ENCODE measurements at places on chromosomes 12 and 14.

GRCh38 chr12:32502693-32503502, 103.5 kb downstream of the FGD4 start:
- H3K4me3 ChIP-seq = peak overlapping the region; percentile 74
- H3K27me3 ChIP-seq = peaks cover 6% of the 10 kb centered on the region
- DNase-seq = no peak
- H3K36me3 ChIP-seq = no peaks in the 10 kb centered on the region

GRCh38 chr14:59484639-59485175, 390 bp downstream of the JKAMP start:
- peaks cover 24% of the 10 kb centered on the region for H3K4me1 ChIP-seq
- peak overlapping the region; percentile 96 for H3K27ac ChIP-seq
- peaks cover 8% of the 10 kb centered on the region for H3K36me3 ChIP-seq
- no peak for DNase-seq

DNA sequence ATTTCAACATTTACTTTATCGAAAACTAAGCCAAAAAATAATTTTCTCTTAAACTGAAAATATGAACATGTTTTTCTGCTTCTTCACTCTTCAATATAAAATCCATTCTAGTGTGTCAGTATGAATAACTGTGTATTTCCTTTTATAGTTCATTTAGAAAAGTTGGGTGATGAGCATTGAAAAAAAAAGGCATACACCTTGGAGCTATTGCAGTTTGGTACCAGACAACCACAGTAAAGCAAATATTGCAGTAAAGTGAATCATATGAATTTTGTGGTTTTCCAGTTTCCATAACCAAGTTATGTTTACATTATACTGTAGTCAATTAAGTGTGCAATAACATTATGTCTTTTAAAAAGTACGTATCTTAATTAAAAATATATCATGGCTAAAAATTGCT, 195.0 kb upstream of the FOXG1 start:
- H3K4me3 ChIP-seq = no peak overlapping the region
- H3K27me3 ChIP-seq = no peaks in the 10 kb centered on the region
- H3K27ac ChIP-seq = no peak overlapping the region
- no peak for DNase-seq
- no peaks in the 10 kb centered on the region for H3K4me1 ChIP-seq

DNA sequence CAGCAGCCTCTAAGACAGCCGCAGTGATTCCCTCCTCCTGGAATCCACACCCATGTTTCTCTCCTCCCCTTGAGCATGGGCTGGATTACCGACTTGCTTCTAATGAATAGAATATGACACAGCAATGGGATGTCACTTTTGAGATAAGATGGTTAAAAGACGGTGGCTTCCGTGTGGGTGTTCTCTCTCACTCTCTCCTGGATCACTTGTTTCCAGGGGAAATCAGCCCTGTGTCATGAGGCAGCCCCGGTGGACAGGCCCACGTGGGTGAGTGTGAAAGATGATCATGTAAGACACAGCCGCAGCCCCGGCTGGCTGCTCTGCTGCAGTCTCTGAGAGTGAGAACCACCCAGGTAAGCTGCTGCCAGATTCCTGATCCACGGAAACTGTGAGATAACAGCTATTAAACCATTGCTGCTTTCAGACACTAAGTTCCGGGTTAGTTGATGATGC, 10.7 kb downstream of the MOAP1 start:
- peaks cover 7% of the 10 kb centered on the region for H3K27me3 ChIP-seq
- no peak overlapping the region for H3K27ac ChIP-seq
- no peaks in the 10 kb centered on the region for H3K4me1 ChIP-seq
- H3K36me3 ChIP-seq = peaks cover 3% of the 10 kb centered on the region
- H3K4me3 ChIP-seq = no peak overlapping the region

DNA sequence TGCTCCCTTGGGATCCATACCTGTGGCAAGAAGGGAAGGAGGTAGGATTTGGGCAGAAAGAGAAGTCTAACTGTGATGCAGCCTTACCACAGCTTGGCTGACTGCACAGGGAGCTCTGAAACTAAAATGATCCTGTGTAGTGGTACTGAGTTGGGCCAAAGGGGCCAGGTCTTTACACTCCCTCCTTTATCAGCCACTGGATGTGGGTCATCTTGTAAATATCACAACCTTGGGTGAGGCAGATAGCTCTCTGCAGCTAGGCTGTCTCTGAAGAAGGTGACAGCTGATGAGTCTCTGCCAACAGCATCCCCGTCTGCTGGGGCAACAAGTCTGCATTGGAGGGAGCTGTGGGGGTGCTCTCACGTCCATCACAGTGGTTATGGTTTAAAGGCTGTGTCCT, 95.9 kb upstream of the CAND1 start:
- peaks cover 6% of the 10 kb centered on the region for H3K4me1 ChIP-seq
- DNase-seq = no peak
- no peak overlapping the region for H3K4me3 ChIP-seq
- H3K27ac ChIP-seq = no peak overlapping the region
- H3K36me3 ChIP-seq = no peaks in the 10 kb centered on the region

DNA sequence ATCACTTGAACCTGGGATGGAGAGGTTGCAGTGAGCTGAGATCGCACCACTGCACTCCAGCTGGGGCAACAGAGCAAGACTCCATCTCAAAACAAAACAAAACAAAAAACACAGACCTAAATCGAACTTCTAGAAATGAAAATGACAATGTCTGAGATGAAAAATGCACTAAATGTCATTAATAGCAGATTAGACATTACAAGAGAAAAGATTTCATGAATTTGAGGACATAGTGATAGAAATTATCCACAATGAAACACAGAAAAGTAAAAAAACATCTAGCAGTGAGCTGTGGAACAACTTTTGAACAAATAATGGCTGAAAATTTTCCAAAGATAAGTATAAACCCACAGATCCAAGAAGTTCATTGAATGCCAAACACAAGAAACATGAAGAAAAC, 35.2 kb downstream of the BICDL1 start:
- H3K4me1 ChIP-seq = no peaks in the 10 kb centered on the region
- H3K27me3 ChIP-seq = peaks cover 2% of the 10 kb centered on the region
- H3K4me3 ChIP-seq = no peak overlapping the region
- no peaks in the 10 kb centered on the region for H3K36me3 ChIP-seq
- no peak for DNase-seq

GRCh38 chr14:98234208-98234607, 1037.8 kb downstream of the BCL11B start:
- DNase-seq = no peak
- H3K27me3 ChIP-seq = no peaks in the 10 kb centered on the region
- H3K4me3 ChIP-seq = no peak overlapping the region
- H3K27ac ChIP-seq = no peak overlapping the region
- no peaks in the 10 kb centered on the region for H3K36me3 ChIP-seq
- peaks cover 9% of the 10 kb centered on the region for H3K4me1 ChIP-seq

- DNase-seq = no peak
- H3K36me3 ChIP-seq = no peaks in the 10 kb centered on the region
- no peaks in the 10 kb centered on the region for H3K27me3 ChIP-seq
Measured at GRCh38 chr12:72178871-72179270, 93.3 kb upstream of the TRHDE start.

DNA sequence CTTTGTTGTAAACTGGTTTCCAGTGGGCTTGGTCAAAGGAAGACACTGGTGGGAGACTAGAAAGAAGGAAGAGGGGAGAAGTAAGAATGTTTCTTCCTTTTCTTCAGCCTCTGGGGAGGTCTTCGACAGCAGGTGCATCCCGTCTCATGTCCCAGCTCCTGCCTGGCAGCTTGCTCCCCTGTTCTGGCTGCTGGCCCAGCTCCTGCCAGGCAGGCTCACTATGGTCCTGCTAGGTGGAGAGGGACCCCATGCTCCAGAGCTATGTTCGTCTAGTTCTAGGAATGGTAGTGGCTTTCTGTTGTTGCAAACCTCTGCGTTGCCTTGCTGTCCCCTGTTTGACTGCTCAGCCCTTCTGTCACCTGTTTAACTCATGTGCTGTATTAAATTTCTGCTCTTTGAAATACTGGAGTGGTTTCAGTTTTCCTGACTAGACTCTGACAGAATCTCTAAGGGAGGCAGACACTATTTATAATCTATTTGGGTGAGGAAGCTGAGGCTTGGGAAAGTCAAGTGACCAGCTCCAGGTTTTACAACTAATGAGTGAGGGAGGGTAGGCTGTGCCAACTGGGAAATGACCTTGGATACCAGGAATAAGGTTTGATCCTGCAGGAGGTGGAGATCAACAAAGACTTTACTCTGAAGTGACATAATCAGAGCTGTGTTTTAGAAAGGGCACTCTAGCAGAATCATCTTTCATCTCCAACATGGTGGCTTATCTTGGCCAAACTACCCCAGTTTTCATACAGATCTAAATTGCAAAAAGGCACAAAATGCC, 94.7 kb upstream of the DDHD1 start:
- H3K4me1 ChIP-seq = no peaks in the 10 kb centered on the region
- H3K27ac ChIP-seq = no peak overlapping the region
- peaks cover under 1% of the 10 kb centered on the region for H3K36me3 ChIP-seq
- no peak for DNase-seq

GRCh38 chr12:14769969-14770495, 33.2 kb downstream of the WBP11 start:
- peak; percentile 88 for DNase-seq
- H3K4me3 ChIP-seq = peak overlapping the region; percentile 98
- H3K36me3 ChIP-seq = peaks cover 5% of the 10 kb centered on the region
- H3K27me3 ChIP-seq = peaks cover 25% of the 10 kb centered on the region

GRCh38 chr12:79019672-79020071, 155.1 kb downstream of the SYT1 start:
- no peaks in the 10 kb centered on the region for H3K4me1 ChIP-seq
- H3K27me3 ChIP-seq = no peaks in the 10 kb centered on the region
- no peak overlapping the region for H3K27ac ChIP-seq
- no peak for DNase-seq

DNA sequence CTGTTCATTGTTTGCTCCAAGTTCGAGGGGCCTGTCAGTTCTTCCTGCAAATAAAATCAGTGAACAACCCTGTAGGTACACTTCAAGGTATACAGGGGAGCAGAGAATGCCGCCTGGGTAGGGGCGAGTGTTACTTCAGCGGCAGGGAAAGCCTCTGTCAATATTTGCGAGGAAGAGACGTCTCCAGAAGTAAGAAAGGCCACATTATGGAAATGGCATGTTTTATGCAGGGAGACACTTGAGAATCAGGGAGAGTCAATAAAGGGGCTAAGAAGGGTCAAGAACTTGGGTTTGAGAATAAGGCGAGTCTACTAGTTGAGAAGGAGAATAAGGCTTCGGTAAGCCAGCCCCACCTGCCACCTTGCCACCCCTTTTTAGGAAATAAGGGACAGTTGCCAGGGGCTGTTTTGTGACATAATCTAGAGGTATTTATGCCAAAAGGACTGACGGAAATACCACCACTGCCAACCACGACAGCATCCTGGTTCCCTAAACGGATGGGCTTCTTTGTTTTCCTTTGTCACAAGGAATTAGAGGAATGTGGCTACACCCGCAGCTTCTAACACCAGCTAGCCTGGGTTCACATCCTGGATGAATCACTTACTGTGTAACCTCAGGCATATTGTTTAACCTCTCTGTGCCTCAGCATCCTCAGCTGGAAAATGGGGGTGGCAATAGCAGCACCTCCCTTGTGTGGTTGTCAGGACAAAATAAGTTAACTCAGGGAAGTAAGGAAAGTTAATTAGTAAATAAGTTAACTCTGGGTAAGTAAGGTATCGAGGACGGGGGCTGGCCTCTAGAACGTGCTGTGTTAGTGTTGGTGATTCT, 67.7 kb downstream of the EID3 start:
- peaks cover 1% of the 10 kb centered on the region for H3K27me3 ChIP-seq
- peaks cover 15% of the 10 kb centered on the region for H3K4me1 ChIP-seq
- peak; percentile 12 for DNase-seq
- H3K27ac ChIP-seq = peak overlapping the region; percentile 91

DNA sequence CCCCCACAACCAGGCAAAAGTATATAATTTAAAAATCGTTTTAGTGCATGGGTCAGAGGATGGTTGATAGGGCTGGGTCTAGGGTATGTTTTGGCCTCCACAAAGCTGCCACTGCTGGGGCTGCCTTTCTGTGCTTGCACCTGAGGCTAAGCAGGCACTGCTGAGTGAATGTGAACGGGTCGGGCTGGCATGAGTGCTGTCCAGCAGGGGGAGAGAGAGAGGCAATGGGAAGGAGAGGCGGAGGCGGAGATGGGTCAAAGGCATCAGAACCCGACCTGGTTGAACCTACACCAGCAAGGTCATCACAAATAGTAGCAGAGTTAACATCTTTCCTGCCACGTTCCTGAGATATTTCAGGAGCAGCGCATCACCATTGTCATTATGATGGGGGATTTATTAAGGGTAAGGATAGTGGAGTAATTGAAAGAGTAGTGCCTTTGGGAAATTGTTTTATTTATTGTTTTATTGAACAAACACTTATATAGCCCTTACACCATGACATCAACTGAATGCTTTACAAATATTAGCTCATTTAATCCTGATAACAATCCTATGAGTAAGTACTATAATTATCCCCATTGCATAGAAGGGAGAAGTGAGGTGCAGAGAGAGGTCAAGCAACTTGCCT, 5.8 kb upstream of the NRXN3 start:
- H3K4me3 ChIP-seq = no peak overlapping the region
- H3K27me3 ChIP-seq = no peaks in the 10 kb centered on the region
- H3K36me3 ChIP-seq = no peaks in the 10 kb centered on the region
- H3K4me1 ChIP-seq = peaks cover 11% of the 10 kb centered on the region
- no peak overlapping the region for H3K27ac ChIP-seq
- peak; percentile 75 for DNase-seq

GRCh38 chr14:72243309-72244293, 311.4 kb downstream of the RGS6 start:
- peaks cover 2% of the 10 kb centered on the region for H3K4me1 ChIP-seq
- H3K27me3 ChIP-seq = peaks cover 2% of the 10 kb centered on the region
- no peak for DNase-seq
- no peak overlapping the region for H3K27ac ChIP-seq
- peaks cover 7% of the 10 kb centered on the region for H3K36me3 ChIP-seq

DNA sequence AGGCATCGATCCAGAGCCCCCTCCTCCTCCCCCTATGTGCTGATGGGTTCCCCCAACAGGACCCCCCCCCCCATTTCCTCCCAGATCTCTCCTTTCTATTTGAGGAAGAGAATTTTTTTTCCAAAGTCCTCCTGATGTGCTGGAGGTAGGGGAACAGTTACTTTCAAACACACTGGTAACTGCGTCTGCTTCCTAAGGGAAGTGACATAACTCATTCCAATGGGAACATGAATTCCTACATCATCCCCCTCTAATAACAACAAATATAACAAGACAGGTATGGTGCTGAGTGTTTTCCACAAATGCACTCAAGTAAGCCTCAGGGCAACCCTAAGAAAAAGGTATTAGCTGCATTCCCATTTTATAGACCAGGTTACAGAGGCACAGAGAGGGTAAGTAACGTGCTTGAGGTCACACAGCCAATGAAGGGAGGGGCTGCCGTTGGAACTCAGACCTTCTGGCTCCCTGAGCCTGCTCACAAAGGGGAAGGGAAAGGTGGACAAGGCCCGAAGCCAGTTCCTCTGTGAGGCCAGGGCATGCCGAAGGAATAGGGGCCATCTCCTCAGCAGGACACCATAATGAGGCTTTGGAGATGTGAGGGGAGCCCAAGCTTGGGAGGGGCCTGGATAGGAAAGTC, 121.1 kb upstream of the NCOR2 start:
- no peak overlapping the region for H3K4me3 ChIP-seq
- H3K4me1 ChIP-seq = peaks cover 20% of the 10 kb centered on the region
- H3K27ac ChIP-seq = peak overlapping the region; percentile 74
- H3K36me3 ChIP-seq = no peaks in the 10 kb centered on the region
- peaks cover 2% of the 10 kb centered on the region for H3K27me3 ChIP-seq

GRCh38 chr14:22850944-22851764, 14.8 kb downstream of the MMP14 start:
- peak overlapping the region; percentile 89 for H3K27ac ChIP-seq
- H3K27me3 ChIP-seq = peaks cover 10% of the 10 kb centered on the region
- H3K36me3 ChIP-seq = peaks cover 3% of the 10 kb centered on the region
- peak; percentile 48 for DNase-seq
- H3K4me1 ChIP-seq = peaks cover 34% of the 10 kb centered on the region

Data from endothelial cell (in vitro differentiated cells).